IPS DF 19.7 (cell line): ENCODE measurements at places on chromosomes 7 and 10.

DNA sequence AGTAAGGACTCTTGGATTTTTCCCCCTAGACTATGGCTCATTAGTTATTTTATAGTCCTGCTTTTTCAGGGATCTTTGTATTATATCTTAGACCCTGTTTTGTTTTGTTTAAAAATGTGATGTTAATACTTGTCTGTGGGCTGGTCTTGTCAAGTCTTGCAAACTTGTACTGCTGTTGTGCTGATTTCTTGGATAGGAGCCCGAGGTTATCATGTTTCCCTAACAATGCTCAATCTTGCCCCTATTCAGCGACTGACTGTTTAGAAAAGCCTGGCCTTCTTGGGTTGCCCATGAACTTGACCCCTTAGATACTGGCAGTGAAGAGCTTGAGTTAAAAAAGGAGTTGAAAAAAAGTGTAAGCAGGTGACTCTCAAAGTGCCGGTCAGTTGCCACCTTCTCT lies 115.7 kb downstream of the KIAA1217 start:
- DNase-seq, result no peak

GRCh38 chr7:105690325-105690945 lies 109.1 kb upstream of the EFCAB10 start:
- no peak for DNase-seq

GRCh38 chr7:73967832-73968290 lies 60.1 kb upstream of the ELN start:
- no peak for DNase-seq

GRCh38 chr10:101772017-101772894 lies 3.7 kb downstream of the FGF8 start:
- DNase-seq, result no peak

DNA sequence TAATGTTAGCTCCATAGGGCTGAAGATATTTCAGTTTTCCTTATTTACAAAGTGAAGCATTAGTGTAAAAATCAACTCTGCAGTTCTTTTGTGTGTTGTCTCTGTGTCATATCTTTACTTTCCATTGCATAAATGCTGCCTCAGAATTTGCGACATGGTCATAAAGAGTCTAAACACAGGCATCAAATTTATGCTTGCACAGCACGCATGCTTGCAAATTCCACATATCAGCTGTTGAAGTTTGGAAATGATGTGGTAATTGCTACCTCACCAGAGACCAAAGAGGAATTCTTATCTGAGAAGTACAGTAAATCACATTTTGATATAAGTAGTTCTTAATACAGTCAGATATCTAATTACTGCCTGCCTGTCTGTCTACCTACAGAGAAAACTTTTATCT lies 348.2 kb upstream of the GRM3 start:
- no peak for DNase-seq

DNA sequence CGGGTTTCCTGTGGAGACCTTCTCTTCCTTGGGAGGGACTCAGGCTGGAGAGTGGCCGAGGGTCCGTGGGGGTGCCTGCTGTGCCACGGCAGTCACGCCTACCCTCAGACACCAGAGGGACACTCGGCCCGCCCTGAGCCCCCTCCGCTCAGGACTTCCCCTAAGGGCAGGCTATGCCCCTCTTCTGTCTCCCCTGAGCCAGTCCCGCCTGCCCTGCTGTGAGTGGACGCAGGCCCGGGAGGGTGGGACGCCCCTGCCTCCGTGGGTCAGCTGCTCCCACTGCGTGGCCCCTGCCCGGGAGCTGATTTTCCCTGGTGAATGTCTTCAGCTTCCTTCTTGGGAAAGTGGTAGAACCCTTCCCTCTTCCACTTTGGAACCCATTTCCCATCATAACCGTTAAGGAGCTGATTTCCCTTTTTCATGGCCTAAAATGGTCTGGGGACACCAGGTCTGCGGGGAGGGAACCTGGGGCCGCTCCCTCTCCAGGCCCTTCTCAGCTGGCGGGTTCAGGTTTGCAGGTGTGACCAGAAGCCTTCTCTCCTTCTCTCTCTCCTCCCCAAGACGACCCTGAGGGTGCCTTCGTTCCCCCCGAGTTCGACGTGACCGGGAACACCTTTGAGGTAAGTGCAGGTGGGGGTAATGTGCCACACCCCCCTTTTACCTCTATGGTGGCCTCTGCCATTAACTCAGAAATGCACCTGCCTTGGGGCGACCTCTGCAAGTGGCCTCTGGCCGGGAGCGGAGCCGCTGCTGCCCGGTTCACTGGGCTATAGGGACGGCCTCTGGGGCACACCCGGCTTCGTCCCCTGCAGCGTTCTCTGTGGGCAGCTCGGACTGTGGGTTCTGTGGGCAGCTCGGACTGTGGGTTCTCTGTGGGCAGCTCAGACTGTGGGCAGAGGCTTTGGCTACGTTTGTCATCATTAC lies 7.9 kb downstream of the KNDC1 start:
- no peak for DNase-seq

DNA sequence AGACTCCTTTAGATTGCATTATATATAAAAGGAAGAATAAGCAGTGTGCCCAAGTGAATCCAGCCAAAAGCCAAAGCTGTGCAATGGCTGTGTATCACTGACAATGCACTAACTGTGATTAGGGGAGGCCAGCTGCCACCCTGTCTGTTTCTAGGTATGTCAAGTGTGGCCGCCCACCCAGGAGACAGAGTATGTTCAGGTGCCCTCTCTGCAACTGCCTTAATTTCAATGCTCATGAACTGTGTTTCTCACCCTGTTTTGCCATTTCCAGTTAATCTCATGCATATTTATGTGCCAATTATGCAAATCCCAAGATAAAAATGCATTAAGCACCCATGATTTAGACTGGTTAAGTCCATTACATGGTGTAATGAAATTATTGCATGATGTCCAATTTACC lies 159.4 kb downstream of the FRMD4A start:
- DNase-seq, result no peak

- no peak for DNase-seq
Measured at GRCh38 chr7:105021352-105021751, 7.3 kb downstream of the KMT2E start.

GRCh38 chr10:46311501-46311951 lies 24.7 kb downstream of the ANTXRL start:
- DNase-seq, result no peak

GRCh38 chr7:100019908-100020307 lies 4.5 kb downstream of the ZKSCAN1 start:
- DNase-seq, result no peak

- DNase-seq, result no peak
Measured at GRCh38 chr10:92113911-92114600, 176.8 kb downstream of the CPEB3 start.

DNA sequence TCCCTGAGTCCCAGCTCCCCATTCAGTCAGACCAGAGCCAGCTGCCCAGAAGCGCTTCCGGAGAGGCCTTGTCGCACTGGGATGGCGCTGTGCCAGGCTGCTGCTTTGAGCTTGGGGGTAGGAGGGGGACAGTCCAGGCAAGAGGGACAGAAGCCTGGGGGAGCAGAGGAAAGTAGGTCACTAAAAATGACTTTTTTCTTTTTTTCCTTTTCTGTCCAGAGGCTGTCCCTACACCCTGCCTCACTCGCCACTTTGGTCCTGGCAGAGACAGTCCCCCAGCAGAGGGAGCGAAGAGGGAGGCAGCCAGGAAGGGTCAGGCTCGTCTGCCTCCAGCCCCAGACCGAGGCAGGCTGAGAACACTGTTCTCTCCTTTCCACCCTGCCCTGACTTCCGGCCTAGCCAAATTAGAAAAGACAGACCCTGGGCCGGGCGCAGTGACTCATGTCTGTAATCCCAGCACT lies 15.8 kb upstream of the TRIM8 start:
- DNase-seq, result no peak

GRCh38 chr10:79379512-79380124 lies 32.3 kb downstream of the PPIF start:
- DNase-seq, result no peak

GRCh38 chr10:17169803-17170202 lies 31.7 kb downstream of the TRDMT1 start:
- no peak for DNase-seq

- no peak for DNase-seq
Measured at GRCh38 chr7:30927040-30927439, 15.4 kb downstream of the AQP1 start.

DNA sequence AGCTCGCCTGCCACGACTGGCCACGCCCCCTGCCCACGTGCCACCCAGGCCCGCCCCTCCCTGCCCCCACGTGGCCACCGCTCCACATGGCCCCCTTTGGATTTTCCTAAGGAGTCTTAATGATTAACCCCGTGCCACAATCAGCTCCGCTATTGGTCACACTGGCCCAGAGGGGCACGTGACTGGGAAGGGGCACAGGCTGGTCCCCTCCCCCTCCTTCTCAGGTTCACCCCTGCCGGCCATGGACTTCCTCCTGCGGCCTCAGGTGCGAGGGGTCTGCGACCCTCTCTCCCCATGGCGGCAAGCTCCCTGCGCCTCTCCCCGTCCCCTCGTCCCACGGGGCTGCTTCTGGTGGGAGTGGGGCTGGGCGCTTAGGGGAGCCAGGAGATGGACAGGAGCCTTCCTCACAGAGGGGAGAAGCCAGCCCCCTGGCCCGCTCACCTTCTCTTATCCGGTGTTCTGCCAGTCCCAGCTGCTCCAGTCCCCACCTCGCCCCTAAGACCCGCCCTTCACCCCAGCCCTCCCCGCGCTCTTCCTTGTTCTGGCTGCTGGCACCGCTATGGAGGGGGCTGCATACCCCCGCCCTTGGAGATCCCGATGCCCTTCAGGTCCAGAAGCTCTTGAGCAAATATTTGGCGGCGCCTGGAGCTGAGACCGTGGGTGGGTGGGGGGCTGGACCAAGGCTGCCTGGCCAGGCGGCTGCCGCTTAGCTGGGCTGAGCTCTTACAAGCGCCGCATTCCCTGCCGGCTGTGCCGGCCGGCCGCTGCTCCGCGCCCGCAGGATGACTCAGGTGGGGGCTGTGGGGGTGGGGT lies 3.2 kb downstream of the SLC4A2 start:
- peak; percentile 90 for DNase-seq

DNA sequence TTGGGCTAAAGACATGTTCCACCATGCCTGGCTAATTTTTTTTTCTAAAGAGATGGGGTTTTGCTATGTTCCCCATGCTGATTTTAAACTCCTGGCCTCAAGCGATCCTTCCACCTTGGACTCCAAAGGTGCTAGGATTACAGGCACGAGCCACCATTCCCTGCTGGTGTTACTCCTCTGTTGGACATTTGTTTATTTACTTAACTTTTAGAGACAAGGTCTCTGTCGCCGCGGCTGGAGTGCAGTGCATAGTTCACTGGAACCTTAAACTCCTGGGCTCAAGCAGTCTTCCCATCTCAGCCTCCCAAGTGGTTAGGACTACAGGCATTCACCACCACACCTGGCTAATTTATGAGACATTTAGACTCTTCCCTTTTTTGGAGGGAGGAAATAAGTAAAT lies 38.9 kb downstream of the CCAR1 start:
- no peak for DNase-seq

DNA sequence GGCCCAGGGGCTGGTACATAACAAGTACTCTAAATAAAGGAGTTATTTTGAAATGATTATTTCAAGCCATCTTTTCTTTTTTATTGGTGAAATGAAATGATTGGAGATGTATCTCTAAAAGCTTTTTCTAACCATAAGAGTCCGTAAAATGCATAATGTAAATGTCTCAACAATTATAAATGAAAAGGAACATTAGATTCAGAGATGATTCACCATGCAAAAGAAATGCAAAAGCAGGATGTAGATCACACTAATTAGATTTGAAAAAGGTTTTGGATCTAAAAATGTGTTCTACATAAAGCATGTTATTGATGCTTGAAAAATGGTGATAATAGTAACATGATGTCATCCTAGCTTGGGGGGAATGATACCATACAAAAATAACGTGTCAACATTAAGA lies 15.6 kb downstream of the SLC26A4 start:
- no peak for DNase-seq

DNA sequence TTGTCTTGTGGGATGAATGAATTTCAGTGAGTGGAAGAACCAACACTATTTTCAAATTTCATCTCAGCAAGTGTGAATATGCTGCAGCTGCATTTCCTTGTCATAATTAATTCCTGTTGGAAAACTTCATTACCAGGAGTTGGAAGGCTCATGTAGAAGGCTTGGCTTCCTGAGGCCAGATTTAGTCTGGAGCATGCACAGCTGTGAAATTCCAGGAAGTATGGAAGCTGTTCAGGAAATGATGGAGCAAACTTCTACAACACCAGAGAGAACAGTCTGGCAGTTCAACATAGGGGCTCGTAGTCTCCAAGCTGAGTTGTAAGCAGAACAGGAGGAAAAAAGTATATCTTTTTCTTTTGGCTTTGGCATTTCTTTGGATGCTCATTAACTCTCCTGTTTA lies 1439.9 kb upstream of the CELF2 start:
- DNase-seq, result no peak

GRCh38 chr7:135335628-135336139 lies 102.0 kb downstream of the STRA8 start:
- peak; percentile 91 for DNase-seq
